ENCODE measurements at places on chromosomes 4 and X.

GRCh38 chrX:134625315-134625718 is 33.0 kb downstream of the PLAC1 start:
- no peak for DNase-seq

DNA sequence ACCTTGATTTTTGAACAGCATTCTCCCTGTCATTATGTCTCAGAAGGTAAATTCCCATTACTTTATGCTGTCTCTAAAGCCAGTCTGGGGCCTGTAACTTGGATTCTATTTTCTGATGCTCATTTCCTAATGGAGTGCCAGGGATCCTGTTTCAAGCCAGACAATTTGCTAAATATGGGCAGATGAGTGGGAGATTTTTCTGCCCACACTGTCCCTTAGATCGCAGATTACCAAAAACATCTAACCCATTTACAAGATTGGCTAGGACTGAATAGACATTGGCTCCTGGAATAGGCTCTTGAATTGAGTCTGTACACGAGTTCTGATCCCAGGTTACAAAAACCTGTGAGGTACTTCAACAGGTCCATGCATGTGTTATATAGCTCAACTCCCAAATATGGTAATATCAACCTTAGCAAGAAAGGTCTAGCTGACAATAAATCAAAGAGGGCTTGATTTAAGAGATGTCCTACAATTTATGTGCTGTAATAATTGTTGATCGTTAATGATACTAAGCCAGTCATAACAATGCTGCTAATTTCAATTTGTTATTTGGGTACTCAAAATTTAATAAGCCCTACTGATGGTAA is 5.7 kb downstream of the GPC3 start:
- DNase-seq = no peak

DNA sequence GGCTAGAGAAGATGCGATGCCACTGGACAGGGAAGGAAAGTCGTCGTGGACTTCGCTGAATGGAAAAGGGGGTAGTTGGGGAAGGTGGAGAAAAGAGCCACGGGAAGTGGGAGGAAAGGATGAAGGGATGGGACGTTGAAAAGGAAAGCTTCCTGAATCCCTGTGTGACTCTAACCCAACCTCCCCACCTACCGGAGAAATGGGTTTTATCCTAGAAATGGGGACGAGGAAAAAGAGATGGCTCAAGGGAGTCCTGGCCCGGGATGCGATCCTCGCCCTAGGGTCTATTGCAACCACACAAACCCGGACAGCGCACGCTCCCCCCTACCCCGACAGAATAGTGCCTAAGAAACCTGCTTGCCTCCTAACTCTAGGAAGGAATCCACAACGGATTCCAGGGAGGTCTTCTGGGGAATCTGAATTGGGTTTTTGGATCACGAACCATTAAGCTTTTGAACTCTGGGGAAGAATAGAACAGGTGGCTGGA is 738 bp upstream of the TSPAN5 start:
- peak; percentile 54 for DNase-seq

DNA sequence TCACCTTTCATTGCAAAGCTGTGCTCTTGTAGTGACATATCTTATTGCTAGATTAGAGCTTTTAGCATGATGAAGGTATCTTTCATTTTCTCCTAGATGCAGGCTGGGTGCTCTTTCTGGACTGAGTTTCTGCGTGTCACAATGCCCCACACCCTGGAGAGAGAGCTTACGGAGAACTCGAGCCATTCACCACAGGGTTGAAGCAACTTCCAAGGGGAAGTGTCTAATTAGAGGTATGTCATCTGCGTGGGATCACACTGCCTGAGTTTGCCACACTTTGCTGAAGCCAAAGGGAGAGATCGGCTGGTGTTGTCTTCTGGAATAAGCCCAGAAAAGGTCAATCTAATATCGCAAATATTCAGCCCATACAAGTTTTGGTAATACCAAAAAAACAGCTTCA is 179.3 kb upstream of the MBNL3 start:
- DNase-seq = no peak

- DNase-seq = no peak
Observed at GRCh38 chr4:175215208-175215607, 297.1 kb downstream of the ADAM29 start.

- no peak for DNase-seq
Observed at GRCh38 chrX:103861200-103861599, 29.1 kb upstream of the RAB9B start.

DNA sequence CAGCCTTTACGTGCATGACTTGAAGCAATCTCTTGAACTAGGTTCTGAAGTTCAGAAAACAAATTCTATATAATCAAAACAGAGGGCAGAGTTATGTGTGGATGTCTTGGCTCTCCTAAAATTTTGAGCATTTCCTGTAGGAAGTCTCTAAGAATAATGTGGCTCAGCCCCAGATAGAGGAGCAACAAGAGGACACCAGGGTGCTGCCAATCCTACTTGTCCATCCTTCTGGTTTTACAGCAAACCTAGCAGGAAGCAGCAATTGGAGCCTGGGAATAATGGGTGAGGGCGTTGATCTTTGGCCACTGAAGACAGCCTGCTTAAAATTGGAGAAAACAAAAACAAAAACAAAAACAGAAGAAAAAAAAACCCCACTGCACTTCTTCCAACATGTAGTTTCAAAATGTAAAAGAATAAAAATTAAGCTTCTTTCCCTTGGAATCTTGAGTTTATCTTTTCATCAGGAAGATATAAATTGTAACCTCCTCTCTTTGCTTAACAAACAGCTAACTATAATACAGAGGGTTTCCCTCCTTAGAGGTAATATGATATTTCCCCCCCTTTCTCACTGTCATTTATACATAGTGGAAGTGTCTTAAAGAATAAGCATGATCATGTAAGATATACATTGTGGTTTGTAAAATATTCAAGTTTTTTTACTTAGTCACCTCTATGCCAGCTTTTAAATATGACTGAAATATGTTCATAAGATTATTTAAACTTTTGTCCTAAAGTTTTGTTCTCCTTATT is 130.6 kb downstream of the FBXO8 start:
- no peak for DNase-seq
